ENCODE measurements at places on chromosomes 7 and 10.

DNA sequence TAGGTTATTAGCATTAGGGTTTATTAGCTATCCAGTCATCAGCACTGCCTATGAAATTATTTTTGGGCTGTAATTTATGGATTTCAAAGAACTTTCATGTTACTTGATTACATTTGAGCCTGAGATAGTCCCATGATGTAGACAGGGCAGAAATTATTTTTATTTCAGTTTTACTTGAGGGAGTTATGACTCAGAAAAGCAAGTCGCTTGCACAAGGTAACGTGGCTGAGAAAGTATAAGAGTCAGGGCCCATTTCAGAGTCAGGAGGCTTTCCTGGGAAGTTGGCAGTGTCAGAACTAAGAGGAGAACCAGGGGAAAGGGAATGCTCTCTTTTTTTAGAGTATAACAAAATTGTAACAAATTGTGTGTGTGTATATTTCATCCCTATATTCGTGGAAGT is 16.5 kb downstream of the GATA3 start:
- DNase-seq: no peak

GRCh38 chr10:48331436-48331835 is 25.0 kb downstream of the MAPK8 start:
- DNase-seq: no peak

DNA sequence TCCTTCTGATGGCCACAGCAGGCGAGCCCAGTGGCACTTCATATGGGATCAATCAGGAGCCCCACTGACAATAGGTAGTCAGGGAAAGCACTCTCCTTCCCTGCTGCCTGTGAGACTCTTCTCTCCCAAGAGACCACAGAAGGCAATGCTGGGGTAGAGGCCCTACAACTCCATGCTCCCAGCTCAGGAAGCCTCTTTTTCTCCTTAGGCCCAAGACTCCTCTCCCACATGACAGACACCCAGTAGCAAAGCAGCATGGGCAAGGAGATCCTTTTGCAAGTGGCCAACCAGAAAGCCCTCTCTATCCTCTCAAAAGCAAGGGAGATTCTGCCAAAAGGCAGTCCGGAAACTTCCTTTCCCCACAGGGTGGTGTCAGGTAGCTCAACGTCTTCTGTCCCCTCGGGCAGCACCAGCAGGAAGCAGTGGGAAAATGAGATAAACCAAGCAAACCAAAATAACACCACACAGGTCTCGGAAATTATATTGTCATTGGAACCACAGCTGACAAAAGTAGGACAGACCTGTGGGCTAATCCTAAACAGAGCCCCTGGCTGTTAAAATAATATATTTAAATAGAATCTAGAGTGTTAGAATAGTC is 172.7 kb upstream of the GDF10 start:
- DNase-seq: no peak

DNA sequence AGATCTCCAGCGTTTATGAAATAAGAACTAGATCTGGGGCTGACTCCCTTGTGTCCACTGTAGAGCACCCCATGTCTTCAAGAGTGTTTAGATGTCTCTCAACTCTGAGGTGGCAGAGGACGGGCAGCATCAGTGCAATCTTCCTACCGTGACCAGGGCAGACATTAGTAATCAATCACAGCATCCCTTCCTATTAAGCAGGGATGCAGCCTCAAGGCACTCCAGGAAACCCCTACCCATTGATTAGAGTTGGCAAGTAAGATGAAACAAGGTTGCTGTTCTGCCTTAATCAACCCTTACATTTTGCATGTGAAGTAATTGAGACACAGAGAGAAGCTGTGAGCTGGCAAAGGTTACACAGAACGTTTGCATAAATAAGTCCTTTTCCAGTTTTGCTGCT is 283.7 kb upstream of the ZMIZ1 start:
- no peak for DNase-seq

- no peak for DNase-seq
Measured at GRCh38 chr7:140656548-140657515, 15.9 kb upstream of the ADCK2 start.

GRCh38 chr7:98536803-98537202 is 80.3 kb upstream of the NPTX2 start:
- DNase-seq: no peak

DNA sequence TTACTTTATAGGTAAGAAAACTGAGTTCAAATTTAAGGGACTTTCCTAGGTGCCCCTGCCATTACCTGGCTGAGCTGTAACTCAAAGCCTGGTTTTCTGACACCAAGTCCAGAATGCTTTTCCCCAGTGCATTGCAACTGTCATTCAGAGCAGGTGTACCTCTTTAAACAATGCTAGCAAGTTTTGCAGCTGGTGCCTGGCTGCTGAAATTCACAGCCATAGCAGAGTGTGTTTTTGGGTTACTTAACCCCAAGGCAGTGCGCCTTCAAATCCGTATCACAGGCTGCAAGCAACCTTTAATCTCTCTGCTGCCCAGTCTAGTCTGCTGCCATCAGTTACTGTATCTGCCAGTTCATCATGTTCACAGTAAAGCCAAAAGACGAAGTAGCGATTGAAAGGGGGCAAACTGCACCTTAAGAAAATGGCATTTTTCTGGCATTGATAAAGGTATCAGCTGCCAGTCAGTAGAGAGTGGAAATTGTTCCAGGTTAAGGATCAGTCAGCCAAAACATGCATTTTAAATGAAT is 265.4 kb downstream of the CSTF2T start:
- DNase-seq: peak; percentile 12

- DNase-seq: no peak
Measured at GRCh38 chr10:119405520-119405807, 137.1 kb downstream of the RGS10 start.

DNA sequence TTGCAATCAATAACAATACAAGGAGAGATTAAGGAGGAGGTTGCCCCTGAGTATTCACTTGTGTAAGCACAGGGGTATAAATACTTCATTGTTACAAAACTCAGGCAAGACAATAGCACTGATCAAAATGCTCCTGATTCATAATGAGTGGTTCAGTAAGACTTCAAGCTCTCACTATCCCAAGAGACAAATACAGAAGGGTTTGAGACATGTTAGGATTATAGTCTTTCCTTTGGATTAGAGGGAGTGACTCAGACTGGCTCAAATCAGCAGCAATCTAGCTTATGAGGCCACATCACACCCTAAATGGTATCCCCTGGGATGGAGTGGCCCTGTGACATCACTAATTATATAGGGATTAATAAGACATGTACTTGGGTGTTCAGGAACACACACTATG is 167.2 kb upstream of the HGF start:
- peak; percentile 41 for DNase-seq

DNA sequence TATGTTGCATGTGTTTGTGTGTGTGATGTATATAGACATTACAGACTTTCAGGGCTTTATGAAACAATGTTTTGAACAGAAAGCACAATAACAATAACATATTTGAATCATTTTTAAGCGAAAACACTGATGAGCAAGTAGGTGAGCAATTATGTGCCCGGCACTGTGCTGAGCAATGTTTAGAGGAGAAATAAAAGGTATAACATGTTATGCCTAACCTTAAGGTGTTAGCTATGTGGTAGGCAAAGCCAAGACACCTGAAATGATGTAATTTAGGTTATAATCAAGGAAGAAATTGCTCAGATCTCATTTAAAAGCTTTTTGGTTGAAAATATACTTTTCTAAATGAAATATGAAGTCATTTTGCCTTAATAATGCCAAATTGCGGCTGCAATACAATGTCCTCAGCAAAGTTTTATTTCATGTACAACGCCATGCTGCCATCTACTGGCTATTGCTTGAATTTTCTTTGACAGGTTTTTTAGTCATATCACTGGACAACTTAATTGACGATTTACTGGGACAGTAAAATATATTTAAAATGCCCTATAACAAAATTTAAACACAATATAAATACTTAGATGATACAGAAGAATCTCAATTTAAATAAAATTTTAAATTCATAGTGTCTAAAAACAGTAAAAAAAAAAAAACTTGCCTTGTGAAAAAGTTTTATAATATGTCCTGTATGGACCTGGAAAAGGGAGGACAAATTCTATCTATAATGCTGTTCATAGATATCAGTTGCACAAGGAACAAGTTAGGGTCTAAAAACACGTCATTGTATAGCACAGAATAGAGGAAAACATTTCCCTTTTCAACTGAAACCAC is 131.1 kb upstream of the CDK1 start:
- DNase-seq: peak; percentile 75

- DNase-seq: no peak
Measured at GRCh38 chr7:40885503-40885902, 750.7 kb downstream of the SUGCT start.

DNA sequence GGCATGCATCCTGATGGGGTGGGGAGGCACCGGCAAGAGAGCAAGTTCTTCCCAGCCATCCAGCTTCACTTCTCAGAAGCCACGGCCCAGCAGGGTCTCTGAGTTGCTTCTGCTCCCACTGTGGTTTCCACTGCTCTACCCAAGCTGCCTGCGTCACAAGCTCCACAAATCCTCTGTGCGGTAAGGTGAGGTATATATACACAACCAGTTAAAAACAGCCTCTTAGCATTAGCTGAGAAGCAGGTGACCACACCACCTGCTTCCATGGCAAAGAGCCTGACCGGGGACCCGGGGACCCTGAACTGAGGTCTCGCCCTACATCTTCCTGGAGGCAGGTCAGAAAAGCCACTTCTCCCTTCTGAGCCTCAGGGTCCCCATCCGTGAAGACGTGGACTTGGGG is 46.9 kb upstream of the NPFFR1 start:
- DNase-seq: no peak

- no peak for DNase-seq
Measured at GRCh38 chr7:17988858-17989257, 38.8 kb downstream of the PRPS1L1 start.

GRCh38 chr7:70271617-70272081 is 673.4 kb downstream of the AUTS2 start:
- DNase-seq: peak; percentile 97

GRCh38 chr7:44157116-44158080 is 16.3 kb upstream of the MYL7 start:
- DNase-seq: peak; percentile 54

DNA sequence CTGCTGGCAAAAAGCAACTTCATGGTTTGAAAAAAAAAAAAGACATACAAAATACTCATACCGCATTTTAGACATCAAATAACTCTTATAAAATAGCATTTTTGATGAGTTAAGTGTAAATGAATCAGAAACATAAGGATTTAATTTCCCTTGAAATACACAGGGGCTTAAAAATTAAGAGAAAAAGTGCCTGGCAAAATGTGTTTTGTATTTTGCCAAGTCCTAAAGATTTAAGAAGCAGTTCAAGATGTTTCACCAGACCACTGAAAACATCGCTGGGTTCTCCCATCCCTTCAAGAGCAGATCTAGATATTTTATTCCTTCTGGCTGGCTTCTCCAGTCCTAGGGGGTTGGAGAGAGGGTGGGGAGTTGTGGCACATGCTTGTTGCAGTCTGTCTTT is 396.4 kb downstream of the INHBA start:
- no peak for DNase-seq

GRCh38 chr10:47107007-47107747 is 192.8 kb upstream of the GDF10 start:
- no peak for DNase-seq

GRCh38 chr10:104630731-104631130 is 10.4 kb upstream of the SORCS3 start:
- no peak for DNase-seq

GRCh38 chr7:52463341-52463740 is 572.1 kb upstream of the POM121L12 start:
- no peak for DNase-seq

DNA sequence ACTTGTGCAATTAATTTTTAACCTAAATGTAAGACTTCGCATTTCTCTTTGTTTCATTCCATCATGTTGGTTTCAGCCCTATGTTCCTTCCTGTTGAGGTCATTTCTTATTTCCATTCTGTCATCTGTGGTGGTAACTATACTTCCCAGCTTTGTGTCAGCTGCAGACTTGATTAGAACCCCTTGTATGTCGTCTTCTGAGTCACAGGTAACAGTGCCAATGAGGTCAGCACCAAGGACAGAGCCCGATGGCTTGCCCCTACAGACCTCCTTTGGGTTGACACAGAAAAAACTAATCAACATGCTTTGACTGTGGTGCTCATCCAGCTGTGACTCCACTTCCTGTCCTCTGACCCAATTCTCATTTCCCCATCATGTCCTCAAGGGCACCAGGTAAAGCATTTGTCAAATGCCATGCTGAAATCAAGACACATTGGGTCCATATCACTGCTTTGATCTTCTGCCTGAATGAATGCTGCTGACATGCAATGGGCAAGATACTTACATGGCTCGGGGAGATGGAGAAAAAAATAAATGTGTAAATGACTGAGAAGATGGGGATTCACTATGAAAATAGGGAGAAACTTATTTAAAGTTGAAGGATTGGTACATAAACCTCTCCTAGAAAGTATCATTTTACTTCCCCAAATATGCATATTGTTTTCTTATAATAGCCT is 25.6 kb upstream of the CRTAC1 start:
- no peak for DNase-seq

GRCh38 chr10:107409522-107409921 is 245.0 kb upstream of the SORCS1 start:
- no peak for DNase-seq

GRCh38 chr7:29496355-29497020 is 67.1 kb upstream of the PRR15 start:
- peak; percentile 68 for DNase-seq

DNA sequence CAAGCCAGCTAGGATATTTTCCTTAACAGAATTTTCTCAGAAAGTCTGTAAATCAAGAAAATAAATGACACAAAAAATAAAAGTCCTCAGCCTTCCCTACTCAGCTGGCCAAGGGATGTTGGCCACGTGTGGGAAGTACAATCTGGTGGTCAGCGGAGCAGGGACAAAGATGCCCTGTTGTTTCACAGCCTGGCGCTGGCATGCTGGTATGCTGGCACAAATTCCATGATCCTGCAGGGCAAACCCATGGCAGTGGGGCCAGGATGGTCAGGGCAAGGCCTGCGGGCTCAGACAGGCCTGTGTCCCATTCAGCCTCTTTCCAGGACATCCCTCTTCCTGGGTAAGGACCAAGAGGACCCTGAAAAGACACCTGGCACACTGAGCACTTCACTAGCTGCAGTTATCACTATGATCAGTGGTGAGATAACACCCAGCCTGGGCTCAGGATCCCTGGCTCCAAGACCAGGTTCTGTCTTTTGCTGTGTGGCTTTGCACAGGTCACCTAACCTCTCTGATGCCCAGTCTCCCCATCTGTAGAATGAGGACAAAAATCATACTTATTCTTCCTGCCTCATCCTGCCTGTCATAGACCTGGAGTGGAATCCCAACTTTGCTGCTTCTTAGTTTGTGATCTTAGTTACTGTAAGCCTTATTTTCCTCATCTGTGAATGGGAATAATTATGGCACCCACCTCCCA is 10.8 kb upstream of the HSPA12A start:
- DNase-seq: no peak

DNA sequence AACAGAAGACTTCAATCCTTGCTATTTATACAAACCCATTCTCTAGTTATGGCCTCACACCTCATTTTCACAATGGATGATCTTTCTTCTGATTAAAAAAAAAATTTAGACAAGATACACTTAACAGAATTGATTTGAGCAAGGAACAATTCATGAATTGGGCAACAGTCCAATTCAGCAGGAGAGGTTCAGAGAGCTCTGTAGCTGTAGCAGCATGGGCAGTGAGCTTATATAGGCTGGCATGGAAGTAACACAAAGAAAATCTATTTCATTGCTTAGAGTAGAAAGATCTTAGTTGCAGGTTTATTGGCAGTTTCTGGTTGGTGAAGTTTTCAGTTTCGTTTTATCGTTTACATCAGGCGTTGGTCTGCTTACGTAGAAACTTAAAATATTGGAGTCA is 23.0 kb upstream of the LRGUK start:
- peak; percentile 37 for DNase-seq
